ENCODE measurements at places on chromosomes 1 and 21. TPM values are rescaled to one million over a fixed set of nuclear protein-coding genes. Genes with fewer than 3 reads are reported as not detected.

Gene TEDDM1
- not detected for total RNA-seq

Gene PGLYRP3
- total RNA-seq: not detected

Gene PODN
- not detected for total RNA-seq

Gene AMIGO1
- total RNA-seq: 4.9 TPM
